ENCODE measurements at places on chromosomes 2 and 18. TPM values are rescaled to one million over a fixed set of nuclear protein-coding genes. Genes with fewer than 3 reads are reported as not detected.

- DNase-seq, result no peak
Observed at GRCh38 chr2:85009019-85009618, 38.2 kb downstream of the KCMF1 start.

GRCh38 chr2:63840081-63840784 lies 1.5 kb upstream of the UGP2 start:
- DNase-seq, result no peak

GRCh38 chr18:31241900-31242409 lies 76.0 kb upstream of the DSG1 start:
- no peak for DNase-seq

- DNase-seq, result no peak
Observed at GRCh38 chr2:160200921-160201320, 849 bp upstream of the ITGB6 start.

The PRKCE gene
- polyA plus RNA-seq, result 3.3 TPM

- no peak for DNase-seq
Observed at GRCh38 chr2:187943772-187944369, 347.8 kb upstream of the GULP1 start.

DNA sequence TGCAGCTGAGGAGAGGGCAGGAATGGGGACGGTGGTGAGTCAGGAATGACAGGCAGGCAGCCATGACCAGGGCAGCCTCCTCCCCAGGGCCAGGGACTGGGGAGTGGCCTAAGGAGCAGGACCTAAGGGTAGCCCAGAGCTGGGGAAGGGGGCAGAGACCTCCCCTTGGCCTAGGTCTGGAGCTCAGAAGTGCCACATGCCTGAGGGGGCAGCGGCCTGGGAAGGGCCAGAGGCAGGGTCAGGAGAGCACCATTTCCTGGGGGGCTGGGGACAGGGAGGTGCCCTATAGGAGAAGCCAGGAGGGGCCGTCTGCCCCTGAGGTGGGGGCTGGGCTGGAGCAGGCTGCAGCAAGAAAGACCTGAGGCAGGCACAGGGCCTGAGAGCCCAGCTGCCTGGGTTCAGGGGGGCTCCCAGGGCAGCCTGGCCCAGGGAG lies 20.9 kb downstream of the CFLAR start:
- DNase-seq, result no peak

DNA sequence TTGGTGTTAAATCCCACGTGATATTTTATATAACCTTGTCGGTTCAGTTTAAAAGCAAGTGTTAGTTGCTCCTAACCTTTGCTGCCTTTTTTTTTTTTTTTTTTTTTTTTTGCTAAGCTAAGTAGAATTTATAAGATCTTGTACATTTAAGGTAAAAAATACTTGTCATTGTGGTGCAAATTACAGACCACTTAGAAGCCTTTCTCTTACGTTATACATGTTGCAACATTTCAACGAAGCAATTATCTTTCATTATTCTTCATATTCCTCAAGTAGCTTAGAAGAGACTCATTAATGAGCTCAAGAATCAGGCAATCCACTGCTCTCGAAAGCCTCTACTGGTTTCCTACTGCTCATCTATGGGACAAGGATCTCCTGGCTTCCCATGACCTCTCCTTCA lies 14.9 kb upstream of the IL1RL2 start:
- DNase-seq, result no peak

- DNase-seq, result no peak
Observed at GRCh38 chr2:134564549-134564948, 154.3 kb downstream of the TMEM163 start.

GRCh38 chr2:192060161-192060560 lies 134.6 kb downstream of the TMEFF2 start:
- no peak for DNase-seq

- DNase-seq, result no peak
Observed at GRCh38 chr2:9690716-9691498, 60.1 kb upstream of the YWHAQ start.

The RAB6C gene
- 0.05 TPM for polyA plus RNA-seq

DNA sequence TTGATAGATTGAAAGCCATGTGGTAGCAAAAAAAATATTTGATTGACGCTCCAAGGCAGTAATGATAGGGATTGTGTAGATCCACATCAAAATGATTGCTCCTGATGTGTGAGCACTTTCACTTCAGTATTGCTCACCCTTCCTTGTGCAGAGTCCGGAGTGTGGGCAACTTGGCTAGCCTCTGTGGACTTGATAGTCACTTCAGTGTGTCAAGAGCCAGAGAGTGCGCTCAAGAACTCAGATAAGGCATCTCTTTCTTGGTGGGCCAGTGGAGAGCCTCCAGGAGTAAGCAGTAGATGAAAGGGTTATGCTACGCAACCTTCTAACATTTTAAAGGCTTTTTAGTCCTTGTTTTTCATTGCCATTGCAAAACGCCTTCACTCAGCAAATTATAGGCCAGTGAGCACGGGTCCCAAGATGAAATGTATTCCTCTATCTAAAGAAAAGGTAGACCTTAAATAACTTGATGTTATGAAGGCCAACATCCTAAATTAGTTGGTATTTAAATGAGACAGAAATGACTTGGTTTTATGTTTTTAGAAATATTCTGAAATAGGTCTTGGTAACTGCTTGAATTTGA lies 84.4 kb downstream of the MEIS1 start:
- DNase-seq, result no peak

GRCh38 chr2:129585760-129586159 lies 393.7 kb upstream of the RAB6C start:
- no peak for DNase-seq

DNA sequence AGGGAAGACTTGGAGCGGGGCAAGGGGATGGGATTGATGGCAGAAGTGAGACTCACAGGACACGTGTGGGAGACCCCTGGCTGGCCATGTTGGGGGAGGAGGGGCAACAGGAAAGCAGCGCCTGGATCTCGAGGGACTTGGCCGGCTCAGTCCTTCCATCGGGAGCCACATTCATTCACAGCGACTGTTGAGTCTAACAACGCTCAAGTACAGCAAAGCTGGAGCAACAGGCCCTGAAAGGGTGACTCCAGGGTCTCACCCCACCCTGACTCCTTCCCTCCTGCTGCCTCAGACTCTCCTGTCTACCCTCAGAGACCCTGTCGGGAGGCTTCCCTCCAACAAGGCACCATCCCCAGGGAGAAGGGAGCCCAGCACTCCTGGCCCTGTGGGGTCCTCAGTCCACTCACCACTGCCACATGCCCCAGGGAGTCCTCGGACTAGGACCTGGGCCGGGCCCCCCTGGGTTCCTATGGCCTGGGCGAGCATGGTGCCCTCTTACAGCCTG lies 14.8 kb upstream of the ALPI start:
- DNase-seq, result no peak

GRCh38 chr2:235105821-235106359 lies 154.1 kb downstream of the SH3BP4 start:
- no peak for DNase-seq

The CD8B gene
- polyA plus RNA-seq, result 111 TPM

DNA sequence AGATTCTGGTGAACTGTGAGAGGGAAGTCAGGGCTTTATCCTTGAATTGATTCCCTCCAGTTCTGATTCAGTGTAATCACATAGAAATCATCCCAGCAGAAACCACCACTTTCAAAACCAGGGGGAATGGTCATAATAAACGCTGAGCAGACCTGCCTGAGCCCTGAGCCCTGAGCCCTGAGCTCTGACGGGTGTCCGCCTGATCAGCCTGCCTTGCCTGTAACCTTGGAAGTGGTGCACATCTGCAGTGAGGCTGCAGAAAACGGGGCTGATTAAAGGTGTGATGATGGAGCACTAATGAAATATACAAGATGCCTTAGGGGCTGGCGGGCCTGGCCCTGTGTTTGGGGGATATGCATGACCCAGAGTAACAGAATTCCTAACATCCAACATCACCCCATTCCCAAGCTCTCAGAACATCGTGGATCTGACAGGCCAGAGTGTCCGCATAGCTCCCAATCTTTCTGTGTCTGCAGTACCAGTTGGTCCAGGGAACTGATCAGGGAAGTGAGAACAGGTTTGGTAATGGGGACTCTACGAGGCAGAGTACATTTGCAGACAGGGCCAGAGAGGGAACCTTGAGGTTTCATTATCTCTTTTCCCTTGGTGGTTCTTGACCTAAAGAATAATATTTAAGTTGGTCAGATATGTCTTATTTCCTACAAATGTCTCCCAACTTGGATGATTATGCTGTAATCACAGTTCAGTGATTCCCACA lies 37.8 kb downstream of the KCTD18 start:
- DNase-seq, result no peak

- DNase-seq, result no peak
Observed at GRCh38 chr2:176261136-176261535, 8.1 kb upstream of the MTX2 start.

DNA sequence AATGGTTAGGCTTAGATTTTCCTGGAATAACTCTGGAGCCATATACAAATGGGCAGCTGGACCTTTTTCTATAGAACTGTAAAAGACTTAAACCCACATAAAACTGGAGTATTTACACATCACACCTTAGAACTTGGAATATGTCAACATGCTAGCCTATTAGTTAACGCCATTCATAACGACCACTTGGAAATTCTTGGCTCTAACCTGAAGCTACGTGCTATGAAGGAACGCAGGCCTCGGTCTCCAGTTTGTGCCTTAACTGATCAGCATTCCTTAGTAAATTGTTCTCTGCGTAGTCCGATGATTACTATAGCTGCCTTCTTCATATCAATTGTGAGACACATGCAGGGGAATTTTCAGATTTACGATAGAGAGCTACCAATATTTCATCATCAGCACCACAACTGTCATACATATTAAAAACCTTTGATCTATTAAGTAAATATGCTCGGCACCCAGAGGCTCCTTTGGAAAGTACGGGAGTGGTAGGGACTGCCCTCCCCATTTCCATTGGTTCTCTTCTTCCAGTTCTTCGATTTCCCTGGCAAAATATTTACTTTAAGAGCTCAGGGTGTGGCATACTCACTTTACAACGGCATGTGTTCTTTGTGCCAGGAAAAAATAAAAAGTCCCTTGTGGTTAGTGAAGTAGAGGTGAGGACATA lies 17.5 kb upstream of the CCL20 start:
- no peak for DNase-seq

GRCh38 chr18:43970656-43971055 lies 693.4 kb upstream of the SYT4 start:
- no peak for DNase-seq

DNA sequence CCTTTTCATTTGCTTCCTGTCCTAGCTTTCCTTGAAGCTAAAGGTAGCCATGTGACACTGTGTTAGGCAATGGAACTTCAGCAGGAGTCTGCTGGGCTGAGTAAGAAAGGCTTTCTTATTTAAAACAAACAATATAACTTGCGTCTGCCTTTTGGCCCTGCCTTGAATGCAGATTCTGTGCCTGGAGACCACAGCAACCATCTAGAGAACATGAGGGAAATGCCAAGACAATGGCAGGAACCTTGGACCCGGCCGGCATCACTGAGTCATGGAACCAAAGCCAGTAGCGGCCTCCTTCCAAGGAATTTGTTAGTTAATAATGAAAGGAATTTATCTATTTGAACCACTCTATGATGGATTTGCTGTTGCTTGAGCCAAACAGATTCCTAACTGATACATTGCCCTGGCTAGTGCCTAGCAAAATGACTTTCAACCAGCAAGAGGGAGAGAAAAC lies 207.5 kb upstream of the EPHA4 start:
- DNase-seq, result no peak

The GAREM2 gene
- 0.59 TPM for polyA plus RNA-seq

The B3GNT7 gene
- polyA plus RNA-seq, result 1.8 TPM

Data from thymus (tissue), 14 donors.